HS-5 (cell line): ENCODE measurements at places on chromosomes 3 and 15.

- no peak for DNase-seq
These were observed 22.8 kb downstream of the ATP2C1 start for GRCh38 chr3:130916507-130917167.

- no peak for DNase-seq
These were observed at the start of gene ARMC8 for GRCh38 chr3:138187296-138188012. TSS of gene ARMC8 (plus strand) at chr3:138187301. CDS start at chr3:138187555, 254 bp downstream.

GRCh38 chr15:80473286-80474223 lies 69.4 kb downstream of the ARNT2 start:
- DNase-seq = no peak

DNA sequence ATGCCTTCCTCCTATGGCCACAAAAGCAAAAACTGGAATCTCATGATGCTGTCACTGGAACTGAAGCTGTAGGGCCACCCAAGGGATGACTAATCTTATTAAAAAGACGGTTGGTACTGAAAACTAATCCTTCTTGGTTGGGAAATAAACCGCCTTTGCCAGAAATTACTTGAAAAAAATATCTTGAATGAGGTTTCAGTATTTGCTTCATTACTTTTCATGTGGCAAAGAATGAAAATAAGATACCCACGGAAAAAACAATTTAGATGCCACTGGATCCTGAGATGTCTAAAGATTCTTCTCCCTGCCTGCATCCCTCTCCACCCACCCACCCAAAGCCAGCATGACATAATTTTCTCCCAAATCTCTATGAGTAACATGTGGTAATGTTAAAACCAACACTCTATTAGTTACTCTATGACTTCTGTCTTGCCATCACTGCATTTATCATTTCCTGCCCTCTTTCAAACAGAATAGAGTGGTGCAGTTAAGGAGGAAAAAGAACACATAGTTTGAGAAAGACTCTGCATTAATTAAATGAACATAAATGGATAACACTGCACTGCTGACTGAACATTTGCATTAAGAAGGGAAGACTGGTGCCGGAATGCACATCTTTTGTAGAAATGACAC lies 111.8 kb upstream of the DPH6 start:
- peak; percentile 45 for DNase-seq
